ENCODE measurements at places on chromosomes 11 and 22.

GRCh38 chr11:31419138-31419537, 49.5 kb downstream of the DNAJC24 start:
- DNase-seq, result no peak

GRCh38 chr11:95923728-95924413, at the start of gene MTMR2:
TSS of gene MTMR2 (minus strand) at chr11:95924107. CDS start at chr11:95923954, 153 bp downstream.
- peak; percentile 77 for DNase-seq

DNA sequence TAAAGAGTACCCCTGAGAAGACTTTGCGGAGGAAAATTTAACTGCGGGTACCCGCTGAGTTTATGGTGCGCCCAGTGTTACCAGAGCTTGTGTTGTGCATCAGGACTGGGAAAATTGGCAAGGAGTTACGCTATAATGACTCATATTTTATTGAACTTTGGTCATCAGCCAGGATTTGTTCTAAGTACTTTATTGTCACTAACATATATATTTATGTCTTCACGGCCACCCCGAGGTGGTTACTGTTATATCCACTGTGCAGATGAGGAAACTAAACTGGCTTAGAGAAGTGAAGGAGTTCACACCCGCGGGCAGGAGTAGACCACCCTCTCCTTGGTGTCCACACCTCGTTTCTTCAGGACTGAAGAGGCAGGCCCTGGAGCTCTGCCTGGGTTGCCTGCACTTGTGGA, 667 bp downstream of the ACCS start:
- DNase-seq, result peak; percentile 71

- DNase-seq, result no peak
Observed at GRCh38 chr22:19802894-19803735, 42.5 kb downstream of the TBX1 start.

- no peak for DNase-seq
Observed at GRCh38 chr11:75334402-75334891, 17.0 kb downstream of the ARRB1 start.
